ENCODE measurements at places on chromosomes 12 and 14.

DNA sequence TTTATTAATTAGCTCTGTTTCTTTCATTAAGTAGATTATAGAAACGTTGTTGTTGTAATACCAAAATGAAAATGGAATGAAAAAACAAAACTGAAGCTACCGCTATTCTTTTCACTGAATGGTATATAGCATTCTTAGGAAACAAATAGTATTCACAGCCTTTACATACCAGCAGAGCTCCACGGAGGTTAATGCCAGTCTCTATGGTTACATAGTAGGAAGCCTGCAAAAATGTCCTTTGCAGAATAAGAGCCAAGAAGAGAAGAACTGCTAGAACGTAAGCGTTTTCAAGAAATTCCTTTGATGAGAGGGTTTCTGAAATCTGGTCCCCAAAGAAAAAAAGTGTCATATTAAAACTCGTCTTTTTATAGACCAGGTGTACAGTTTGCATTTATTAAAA is 30.6 kb downstream of the ABCC9 start:
- no peak for DNase-seq

DNA sequence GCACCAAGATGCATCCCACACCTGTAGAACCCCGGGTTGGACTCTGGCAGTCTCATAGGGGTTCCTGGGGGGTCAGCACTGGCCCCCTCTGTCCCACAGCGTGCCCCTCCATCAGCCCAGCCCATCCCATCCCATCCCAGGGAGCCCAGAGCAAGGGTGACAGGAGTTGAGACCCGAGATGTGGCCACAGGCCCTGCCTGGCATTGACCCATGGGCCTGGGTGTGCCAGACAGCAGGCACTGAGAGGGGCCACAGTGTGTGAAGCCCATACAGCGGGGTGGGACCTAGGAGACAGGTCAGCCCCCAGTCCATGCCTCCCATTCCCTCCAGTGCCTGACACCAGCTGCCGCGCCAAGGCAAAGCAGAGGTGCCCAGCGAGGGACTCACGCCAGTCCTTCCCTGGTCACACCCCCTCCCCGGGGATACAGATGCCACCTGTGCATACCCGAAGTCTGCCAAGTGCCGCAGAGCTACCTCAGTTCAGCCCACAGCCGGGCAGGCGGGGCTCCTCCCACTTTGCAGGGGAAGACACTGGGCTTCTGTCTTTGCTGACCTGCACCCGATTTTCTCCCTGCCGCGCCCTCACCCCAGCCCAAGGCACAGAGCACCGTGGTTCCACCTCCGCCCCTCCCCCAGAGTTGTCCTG is 50.4 kb downstream of the CYP46A1 start:
- no peak for DNase-seq

DNA sequence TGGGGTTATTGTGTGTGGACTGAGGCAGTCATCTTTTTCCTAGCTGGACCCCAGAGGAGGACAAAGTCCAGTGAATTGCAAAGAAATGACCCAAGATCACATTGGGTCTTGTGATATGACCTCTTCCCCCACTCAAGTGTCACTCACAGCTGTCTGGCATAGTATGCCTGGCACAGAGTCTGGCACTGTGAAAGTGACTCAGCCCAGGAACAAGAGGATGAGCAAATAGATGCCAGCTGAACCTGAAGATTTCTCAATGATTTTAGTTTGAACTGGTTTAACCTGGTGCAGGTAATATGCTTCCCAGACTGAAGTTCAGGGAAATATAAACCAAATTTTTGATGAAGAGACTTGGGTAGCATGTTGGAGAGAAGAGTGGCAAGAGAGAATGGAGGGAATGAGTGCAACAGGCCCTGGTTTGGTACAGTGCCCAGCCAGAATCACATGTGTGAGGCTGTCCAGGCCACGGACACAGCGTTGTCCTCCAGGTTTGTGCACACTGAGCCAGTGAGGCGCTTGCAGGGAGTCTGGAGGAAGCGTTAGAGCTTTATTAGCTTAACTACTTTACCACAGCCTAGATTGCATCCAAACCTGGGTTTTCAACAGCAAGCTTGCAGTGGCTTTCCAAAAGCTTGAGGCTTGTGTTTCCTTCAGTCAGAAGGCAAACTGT is 332.9 kb downstream of the NUAK1 start:
- no peak for DNase-seq

DNA sequence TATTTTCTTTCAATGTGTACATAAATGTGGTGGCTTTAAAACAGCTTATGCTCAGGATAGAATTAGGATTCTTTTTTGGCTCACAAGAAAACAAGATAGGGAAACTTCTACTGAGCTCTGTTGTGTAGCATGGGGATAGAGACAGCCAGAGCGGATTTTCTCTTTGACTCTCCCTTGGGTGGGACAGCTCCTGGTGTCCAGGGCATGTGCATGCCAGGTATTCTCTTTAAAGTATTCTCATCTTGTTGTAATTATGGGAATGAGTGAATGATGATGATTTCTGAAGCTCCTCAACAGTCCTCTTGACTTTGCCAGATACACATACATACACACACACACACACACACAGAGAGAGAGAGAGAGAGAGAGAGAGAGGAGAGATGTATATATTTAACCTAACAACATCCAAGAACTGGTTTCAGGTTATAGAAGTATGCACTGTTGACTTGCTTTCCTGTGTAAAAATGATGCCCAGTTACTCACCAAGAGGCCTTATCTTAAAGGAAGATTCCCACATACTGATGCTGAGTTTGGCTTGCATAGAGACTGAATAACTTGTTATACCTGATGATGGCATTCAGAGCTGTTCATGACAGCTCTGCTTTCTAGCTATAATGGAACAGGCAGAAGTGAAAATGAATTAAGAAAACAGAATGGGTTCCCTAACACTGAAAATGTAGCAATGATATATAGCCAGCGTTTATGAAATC is 387.5 kb downstream of the EGLN3 start:
- no peak for DNase-seq

GRCh38 chr12:100267603-100268281 is 765 bp downstream of the SCYL2 start:
- DNase-seq, result peak; percentile 29

- DNase-seq, result peak; percentile 56
Observed at GRCh38 chr12:48542300-48542928, 17.0 kb downstream of the OR8S1 start.

DNA sequence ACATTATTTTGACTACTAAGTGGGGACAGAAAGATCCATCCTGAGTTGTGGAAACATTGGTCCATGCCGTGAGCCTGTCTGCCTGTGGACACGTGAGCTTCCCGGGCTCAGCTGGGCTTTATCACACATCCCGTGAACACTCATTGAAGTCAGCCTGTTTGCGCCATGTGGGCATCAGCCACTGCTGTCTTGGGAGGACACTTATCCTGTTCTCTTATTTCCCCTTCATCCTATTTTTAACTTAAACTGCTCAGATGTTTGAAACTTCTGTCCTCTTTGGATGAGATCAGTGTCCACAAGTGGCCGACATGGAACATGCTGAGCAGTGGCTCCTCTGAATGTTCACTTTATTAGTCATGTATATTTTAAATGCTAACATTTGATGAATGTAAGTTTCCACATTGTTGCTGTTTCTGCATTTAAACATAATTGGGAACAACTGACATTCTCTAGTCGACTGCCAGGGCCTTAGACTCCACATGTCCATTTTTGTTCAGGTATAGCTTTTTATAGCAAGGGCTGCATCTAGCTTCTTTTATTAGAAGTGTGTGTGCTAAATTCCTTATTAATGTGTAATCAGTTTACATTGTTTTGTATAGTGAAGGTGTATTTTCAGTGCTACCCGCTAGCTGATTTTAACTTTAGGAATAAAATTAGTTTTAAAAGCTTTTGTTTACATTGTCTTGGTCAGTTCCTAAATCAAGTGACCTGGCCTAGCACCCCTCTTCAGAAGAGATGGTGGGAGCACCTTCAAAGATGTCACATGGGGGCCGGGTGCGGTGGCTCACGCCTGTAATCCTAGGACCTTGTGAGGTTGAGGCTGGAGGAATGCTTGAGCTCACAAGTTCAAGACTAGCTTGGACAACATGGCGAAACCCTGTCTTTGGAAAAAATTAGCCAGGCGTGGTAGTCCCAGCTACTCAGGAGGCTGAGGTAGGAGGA is 24.0 kb downstream of the RNF34 start:
- no peak for DNase-seq

GRCh38 chr12:94961256-94961824 is 42.2 kb downstream of the NDUFA12 start:
- DNase-seq, result no peak

DNA sequence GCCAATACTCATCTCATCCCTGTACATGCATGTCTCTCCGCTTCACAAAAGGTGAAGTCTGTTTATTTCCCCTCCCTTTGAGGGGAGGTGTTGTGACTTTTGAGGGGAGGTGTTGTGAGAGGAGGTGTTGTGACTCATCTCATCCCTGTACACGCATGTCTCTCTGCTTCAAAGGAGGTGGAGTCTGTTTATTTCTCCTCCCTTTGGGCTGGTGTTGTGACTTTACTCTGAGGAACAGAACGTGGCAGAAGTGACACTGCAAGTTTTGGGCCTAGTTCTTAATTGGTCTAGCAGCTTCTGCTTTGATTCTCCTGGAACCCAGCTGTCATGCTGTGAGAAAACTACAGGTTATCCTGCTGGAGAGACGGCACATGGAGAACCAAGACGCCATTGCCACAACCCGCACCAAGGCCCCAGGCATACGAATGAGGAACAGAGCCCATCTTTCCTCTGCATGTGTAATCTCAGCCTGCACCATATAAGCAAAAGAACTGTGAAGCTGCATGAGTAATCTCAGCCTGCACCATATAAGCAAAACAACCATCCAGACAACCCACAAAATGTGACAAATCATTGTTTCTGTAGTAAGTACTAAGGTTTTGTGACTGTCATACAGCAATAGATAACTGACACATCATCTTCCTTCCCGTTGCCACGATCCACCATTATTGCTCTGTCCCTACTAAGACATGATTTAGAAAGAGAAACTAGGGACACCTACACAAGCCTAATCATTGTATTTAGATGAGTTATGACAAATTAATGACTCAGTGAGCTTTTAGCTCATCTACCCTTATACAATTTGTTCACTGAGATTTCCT is 30.0 kb downstream of the GALNT4 start:
- DNase-seq, result no peak

- no peak for DNase-seq
Observed at GRCh38 chr14:24261969-24262327, 1.0 kb downstream of the TGM1 start.

DNA sequence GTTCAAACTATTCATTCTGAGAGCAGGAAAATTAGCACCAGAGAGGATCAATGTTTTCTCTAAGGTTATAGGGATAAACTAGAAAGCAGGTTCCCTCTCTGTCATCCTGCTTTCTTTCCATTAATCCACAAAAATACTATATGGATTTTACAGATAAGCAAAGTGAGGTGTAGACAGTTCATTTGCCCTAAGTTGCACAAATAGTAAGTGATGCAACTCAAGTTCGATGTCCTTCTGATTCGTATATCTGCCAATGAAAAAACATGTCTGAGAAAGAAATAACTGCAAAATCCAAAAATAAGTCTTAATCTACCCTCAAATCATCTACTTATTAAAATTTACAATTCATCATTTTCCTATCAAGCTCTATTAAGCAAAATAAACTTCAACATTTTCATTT is 254.6 kb upstream of the USP15 start:
- DNase-seq, result no peak

- no peak for DNase-seq
Observed at GRCh38 chr14:64632056-64632455, 72.2 kb upstream of the PLEKHG3 start.

DNA sequence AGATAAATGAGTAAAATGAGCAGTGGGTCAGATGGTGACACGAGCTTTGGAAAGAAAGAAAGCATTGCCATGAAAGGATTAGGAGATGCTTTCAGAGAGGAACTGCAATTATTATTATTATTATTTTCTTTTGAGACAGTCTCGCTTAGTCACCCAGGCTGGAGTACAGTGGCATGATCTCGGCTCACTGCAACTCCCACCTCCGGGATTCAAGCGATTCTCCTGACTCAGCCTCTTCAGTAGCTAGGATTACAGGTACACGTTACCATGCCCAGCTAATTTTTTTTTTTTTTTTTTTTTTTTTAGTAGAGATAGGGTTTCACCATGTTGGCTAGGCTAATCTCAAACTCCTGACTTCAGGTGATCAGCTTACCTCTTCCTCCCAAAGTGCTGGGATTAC is 77.4 kb downstream of the ST8SIA1 start:
- no peak for DNase-seq

GRCh38 chr14:85546390-85546789 is 16.4 kb downstream of the FLRT2 start:
- no peak for DNase-seq

- DNase-seq, result peak; percentile 39
Observed at GRCh38 chr14:50773632-50774541, 57.1 kb downstream of the NIN start.

GRCh38 chr14:104462651-104463630 is 116.6 kb upstream of the C14orf180 start:
- no peak for DNase-seq

GRCh38 chr14:92460916-92461579 is 52.5 kb upstream of the RIN3 start:
- no peak for DNase-seq

DNA sequence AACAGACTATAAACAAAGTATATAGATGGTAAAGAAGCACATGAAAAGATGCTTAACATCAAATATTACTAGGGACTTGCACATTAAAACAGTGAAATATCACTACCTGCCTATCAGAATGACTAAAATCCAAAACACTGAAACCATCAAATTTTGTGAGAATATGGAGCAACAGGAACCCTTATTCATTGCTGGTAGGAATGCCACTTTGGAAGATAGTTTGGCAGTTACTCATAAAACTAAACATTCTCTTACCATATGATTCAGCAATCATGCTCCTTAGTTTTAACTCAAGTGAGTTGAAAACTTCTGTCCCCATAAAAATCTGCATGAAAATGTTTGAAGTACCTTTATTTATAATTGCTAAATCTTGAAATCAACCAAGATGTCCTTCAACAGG is 297.6 kb downstream of the DAD1 start:
- DNase-seq, result no peak

- no peak for DNase-seq
Observed at GRCh38 chr12:91846466-91847055, 299.1 kb downstream of the BTG1 start.

DNA sequence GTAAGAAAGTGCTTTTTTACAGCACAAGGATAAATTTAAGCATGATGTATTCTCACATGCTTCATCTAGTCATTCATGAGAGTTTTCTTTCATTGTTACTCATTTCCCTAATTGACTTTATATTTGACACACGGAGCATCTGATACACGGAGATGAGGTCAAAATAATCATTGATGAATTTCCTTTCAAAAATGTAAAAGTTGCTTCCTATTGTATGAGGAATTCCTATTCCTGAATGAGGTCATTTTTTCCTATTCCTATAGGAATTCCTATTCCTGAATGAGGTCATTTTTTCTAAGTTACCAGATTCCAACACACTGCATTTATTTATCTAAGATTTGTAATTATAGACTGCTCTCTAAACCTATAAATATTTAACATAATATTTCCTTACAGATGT is 316.7 kb upstream of the KITLG start:
- no peak for DNase-seq

All from GM13977 (cell line).